Suppressor macrophage treated with lipopolysaccharide for 4 hours (primary cell): ENCODE measurements at places on chromosomes 11 and 22.

DNA sequence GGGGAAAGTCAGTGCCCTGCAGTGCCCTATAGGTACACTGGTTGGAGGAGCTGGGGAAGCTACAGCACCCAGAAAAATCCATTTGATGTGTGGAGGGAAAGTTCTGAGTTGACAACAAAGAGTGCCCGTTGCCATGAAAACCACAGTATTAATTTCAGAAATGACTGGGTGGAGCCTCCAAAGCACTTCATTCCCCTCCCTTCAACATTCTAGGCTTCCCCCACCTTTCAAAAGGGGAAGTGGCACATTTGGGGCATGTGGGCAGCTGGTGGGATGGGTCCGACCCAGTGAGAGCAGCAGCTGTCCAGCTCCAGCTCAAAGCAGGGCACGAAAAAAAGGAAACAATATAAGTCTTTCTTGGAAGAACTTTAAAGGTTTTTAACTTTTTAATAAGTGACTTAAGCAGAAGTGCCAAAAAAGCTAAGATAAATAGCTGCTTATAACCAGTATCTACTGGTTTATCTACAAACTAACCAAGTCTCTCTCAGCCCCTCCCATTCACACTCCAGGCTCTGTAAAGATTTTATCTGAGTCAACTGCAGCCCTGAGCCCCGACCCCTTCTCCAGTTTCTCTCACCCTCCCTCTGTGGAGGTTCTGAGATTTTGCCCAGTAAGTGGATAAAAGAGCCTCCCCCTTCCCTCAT is 9.0 kb upstream of the AHNAK start:
- DNase-seq = peak; percentile 91

- no peak for DNase-seq
Measured at GRCh38 chr11:131279654-131280384, 90.6 kb upstream of the NTM start.

- DNase-seq = no peak
Measured at GRCh38 chr11:44600839-44601383, 35.4 kb downstream of the CD82 start.

GRCh38 chr11:102188488-102188887 is 78.2 kb downstream of the YAP1 start:
- DNase-seq = no peak

- no peak for DNase-seq
Measured at GRCh38 chr11:17611049-17611448, 64.0 kb downstream of the OTOG start.
